ENCODE measurements at places on chromosomes 1 and 21.

- no peak for DNase-seq
Observed at GRCh38 chr1:44802306-44803061, 2.3 kb downstream of the PLK3 start.

- no peak for DNase-seq
Observed at GRCh38 chr1:116664366-116664977, 3.1 kb downstream of the IGSF3 start.

- no peak for DNase-seq
Observed at GRCh38 chr1:240217403-240217802, 125.7 kb downstream of the FMN2 start.

GRCh38 chr1:216600730-216601609, 122.3 kb downstream of the ESRRG start:
- peak; percentile 6 for DNase-seq

- no peak for DNase-seq
Observed at GRCh38 chr1:210328746-210329503, at the start of gene HHAT. TSS of gene HHAT (plus strand) at chr1:210328902. CDS start at chr1:210348976, 20,074 bp downstream.

GRCh38 chr1:37846647-37847339, 12.6 kb downstream of the MTF1 start:
- DNase-seq, result no peak

DNA sequence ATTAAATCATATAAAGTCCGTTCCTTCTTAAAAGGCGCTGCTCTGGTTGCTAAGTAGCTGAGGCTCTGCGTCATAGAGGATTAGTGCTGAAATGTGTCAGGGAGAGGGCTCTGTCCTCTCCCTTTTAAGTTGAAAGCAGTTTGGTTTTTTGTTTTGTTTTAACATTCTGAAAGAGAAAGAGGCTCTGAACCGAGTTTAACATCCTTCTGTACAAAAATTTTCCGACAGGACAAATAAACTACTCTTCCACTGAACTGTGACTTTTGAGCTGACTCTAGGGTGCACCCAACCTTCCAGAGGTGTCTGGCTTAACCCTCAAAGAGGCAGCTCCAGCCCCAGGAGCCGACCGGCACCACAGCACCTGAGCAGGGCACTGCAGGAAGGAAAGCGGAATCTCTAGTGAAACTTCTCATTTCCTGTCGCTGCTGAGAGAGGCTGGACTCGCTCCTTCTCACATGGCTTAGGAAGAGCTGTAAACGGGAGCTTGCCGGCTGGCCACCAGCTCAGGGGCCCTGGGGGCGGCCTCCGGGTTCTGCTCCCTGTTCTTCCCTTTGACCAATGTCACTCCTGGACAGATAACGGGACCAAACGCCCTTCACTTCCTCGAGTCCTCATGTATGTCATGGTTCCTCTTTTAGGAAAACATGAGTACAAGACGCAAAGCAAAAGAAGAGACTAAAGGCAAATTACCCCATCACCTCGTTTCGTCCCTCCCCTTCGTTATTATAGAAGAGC, 1.2 kb downstream of the VAV3 start:
- no peak for DNase-seq

DNA sequence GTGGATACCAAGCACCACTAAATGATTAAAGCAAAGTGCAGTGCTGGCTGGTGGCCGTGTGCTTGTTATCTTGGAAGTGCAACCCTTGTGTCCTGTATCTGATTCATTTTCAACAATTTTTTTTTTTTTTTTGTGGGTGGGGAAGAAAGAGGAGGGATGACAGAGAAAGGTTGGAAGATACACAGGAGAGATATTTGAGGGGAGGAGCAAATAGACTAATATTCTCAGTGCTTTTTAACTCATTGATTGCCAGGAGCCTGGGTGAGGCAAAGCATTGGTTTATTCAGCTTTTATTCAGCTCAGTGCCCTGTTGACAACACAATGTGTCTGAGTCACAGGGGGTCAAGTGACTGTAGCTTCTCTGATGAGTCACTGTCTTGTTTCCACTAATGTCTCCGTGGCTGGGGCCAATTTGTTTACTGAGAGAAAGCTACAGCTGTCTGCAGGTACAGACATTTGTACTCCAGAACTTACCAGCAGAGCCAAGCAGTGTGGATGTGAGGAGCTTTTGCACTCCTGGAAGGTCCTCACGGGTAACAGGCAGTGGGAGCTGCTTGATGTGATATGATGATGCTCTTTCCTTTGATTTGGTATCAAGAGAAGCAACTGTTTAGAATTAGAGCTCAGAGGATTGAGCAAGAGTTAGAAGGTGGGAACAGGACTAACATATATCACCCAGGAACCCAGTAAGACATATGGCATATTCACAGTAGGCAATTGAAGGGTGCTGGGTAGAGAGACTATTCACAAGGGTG, 23.6 kb upstream of the DNM3 start:
- no peak for DNase-seq

DNA sequence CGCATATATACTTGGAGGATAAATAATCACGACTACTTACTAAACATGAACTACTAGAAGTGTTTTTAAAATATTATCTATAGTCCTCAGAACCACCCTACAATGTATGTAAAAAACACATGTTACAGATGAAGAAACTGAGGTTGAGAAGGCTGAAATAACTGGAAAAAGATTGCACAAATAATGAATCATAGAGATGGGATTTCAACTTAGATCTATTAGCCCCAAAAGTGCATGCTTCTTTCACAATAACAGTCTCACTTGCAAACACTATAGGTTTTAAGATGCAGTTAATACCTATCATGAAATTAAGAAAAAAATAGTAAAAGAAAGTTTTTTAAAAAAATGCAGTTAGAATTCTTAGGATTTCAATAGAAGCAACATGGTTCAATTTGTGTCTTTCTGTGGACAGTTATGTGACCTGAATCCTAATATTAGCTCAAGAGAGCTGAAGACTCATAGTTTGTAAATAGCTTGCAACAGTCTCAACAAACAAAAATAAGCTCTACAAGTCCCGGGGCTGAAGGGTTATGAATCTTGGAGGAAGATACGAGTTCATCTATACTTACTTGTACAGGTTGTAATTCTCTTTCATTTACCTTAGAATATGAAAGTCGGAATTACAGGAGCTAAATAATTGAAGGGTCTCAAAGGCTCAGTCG, 58.6 kb upstream of the NTPCR start:
- no peak for DNase-seq

DNA sequence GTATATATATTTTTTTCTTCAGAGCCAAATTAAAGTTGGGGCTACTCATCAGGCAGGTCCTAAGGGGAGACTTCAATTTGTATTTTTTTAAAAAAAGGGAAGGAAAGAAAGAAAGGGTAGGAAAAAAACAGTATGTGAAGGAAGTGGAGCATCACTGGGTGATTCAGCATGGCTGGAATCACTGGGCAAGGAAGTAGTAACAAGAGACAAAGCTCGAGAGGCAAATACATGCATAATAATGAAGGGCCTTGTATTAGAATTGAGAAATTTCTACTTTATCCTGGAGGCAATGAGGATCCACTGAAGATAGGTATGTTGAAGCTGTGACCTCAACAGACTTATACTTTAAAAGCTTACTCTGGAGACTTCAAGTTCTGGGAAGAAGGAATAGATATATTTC, 184.4 kb downstream of the COQ8A start:
- DNase-seq, result no peak

DNA sequence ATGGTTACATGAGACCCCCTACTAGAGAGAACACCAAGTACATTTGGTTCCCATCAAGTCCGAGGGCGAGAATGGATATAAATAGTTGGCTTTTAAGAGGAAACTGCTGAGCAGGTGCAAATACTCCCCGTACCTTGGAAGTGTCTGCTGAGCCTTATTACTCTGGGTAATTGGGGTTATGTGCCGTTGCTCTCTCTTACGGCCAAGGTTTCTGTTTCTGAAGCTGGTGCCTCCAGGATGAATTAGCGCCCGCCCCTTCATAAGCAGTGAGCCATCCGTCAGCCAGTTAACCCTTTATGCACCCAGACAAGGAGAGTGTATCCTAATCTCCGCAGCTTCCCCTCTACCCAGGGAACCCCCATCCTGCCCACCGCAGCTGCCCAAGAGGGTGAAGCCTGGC, 90.4 kb upstream of the AJAP1 start:
- DNase-seq, result no peak

DNA sequence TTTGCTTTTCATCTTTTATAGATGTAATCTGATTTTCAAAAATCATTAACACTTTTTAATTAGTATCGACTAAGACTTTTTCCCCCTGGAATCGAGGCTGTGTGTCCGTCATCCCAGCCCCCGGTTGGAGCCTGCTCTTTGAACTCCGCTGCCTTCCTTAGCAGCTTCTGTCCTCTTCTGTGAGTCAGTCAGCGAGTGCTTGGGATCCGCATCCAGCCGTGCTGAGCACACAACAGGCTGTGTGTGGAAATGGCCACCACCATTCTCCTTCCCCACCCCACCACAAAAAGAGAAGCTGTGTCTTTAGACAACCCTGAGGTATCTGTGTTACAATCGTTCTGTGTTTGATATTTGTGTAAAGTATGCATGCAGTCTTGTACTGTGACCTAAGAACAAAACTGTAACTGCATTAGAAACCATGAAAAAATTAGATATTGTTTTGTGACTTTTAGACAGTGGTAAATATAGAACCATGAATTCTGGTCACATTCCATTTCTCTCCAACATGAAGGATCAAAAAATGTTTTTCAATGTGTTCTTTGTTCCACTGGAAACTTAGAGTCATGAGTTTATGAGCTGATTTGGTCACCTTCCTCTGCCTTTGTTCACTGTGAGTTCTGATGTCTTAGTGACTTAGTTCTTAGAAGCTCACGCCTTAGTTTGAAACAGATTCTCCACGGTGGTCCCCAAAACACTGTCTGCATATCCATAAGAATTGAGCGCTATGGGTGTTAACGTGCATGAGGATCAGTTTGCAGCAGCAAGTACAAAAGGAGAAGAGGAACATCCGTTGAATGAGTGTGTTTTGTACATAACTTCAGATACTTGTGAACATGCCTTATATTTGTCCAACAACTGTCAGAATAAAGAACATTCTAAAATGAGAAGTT, 64.7 kb downstream of the VPS26C start:
- no peak for DNase-seq

DNA sequence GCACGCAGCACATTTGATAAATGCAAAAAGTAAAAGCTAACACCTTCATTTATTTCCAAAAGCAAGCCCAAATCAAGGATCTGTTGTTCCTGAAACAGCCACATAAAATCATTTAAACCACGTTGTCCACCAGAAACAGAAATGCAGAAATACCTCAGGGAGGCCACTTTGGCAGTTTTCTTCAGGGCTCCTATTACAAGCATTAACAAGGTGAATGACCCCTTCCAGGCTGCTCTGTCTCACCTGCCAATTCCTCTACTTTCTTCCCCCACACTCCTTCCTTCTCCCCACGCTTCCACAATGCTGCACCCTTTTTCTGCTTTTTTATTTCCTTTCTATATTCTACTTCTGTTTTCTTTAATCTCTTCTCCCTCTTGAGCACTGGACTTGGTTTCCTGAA, 55.0 kb upstream of the PTGFRN start:
- DNase-seq, result no peak

DNA sequence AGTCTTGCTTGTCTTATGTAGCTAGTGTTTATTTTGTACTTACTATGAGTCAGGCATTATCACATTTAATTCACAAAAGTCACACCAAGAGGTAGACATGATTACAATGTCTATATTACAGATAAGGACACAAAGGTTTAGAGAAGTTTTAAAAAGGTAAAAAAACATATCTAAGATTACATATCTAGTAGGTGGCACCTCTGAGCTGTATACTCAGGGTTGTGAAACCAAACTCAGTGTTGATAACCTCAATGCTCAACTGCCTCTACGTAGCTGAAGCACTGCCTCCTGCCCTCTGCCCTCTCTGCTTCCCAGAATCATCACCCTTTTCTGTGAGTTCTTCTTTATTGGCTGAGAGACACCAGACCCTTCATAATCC, 431.3 kb downstream of the DISC1 start:
- no peak for DNase-seq

DNA sequence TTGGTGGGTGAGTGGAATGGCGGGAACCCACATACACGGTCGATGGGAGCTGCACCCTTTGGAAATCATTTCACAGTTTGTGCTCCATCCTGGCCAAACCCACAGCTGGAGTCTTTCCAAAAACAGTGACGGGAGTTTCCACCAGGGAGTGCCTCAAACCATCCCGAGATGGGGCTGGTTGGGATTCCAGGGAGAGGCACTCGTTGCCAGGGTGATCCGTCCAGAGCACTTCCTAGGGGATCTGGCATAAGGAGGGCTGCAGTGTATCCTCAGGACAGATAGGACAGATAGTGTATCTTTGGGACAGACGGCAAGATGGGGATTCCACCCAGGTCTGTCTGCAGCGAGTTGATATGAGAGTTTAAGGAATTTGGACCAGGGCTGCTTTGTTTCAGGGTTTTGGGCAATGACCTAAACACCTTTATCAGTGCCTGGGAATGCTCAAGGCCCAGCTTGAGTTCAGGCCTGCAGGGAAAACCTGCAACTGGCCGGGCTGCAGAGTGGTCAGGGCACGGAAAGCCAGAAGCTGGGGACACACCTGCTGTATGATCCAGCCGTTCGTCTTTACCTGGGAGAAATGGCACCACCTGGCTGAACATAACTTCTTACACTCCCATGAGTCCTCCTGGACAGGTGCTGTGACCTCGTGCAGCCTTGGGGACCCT, 3.4 kb upstream of the POFUT2 start:
- no peak for DNase-seq

DNA sequence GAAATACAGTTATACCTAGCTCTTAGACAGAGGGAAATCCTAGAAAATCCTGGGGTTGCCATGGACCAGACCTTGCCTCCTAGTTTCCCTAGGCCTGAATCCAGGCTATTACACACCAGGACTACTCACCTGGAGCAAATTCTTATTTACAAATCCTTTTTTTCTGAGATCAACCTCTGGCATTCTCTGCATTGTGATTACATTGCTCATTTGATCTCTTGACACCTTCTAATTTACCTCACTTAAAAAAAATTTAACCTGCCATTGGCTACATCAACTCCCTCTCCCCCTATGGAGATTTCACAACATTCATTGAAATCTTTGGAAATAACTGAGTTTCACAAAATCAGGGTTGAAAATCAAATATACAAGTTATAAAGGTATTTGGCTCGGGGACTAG, 2.9 kb upstream of the C1orf105 start:
- no peak for DNase-seq

GRCh38 chr1:154431586-154432373, 26.6 kb downstream of the IL6R start:
- DNase-seq, result no peak

DNA sequence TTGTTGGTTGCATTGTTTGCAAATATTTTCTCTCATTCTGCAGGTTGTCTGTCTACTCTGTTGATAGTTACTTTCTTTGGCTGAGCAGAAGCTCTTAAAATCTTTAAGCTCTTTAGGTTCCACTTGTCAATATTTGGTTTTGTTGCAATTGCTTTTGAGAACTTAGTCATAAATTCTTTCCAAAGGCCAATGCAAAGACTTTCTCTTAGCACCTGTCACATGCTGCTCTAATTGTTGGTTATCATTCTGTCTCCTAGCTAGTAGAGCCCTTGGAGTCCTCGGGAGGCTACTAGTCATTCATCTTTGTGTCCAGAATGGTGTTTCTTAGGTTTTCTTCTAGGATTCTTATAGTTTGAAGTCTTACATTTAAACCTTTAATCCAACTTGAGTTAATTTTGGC, 312.7 kb upstream of the PROX1 start:
- DNase-seq, result no peak
